ENCODE measurements at places on chromosomes 13 and 19. TPM values are rescaled to one million over a fixed set of nuclear protein-coding genes. Genes with fewer than 3 reads are reported as not detected.

Gene TEX29
- total RNA-seq = not detected

- H3K27me3 ChIP-seq = no peaks in the 10 kb centered on the region
- H3K4me1 ChIP-seq = peaks cover 12% of the 10 kb centered on the region
- H3K27ac ChIP-seq = no peak overlapping the region
- no peaks in the 10 kb centered on the region for H3K36me3 ChIP-seq
- no peak overlapping the region for H3K4me3 ChIP-seq
- DNase-seq = no peak
Observed at GRCh38 chr13:30968846-30969245, 36.4 kb downstream of the TEX26 start.

GRCh38 chr13:23898101-23898500 lies 799 bp upstream of the C1QTNF9B start:
- no peaks in the 10 kb centered on the region for H3K36me3 ChIP-seq
- H3K27me3 ChIP-seq = peaks cover 17% of the 10 kb centered on the region
- no peak for DNase-seq

- DNase-seq = peak; percentile 86
- peaks cover 18% of the 10 kb centered on the region for H3K4me1 ChIP-seq
- peak overlapping the region; percentile 77 for H3K4me3 ChIP-seq
Observed at GRCh38 chr19:39411081-39411831, 1.2 kb upstream of the PLEKHG2 start.

GRCh38 chr19:41541990-41542584 lies 33.9 kb upstream of the CEACAM21 start:
- H3K27me3 ChIP-seq = no peaks in the 10 kb centered on the region
- no peaks in the 10 kb centered on the region for H3K4me1 ChIP-seq
- no peak overlapping the region for H3K27ac ChIP-seq
- H3K4me3 ChIP-seq = no peak overlapping the region

DNA sequence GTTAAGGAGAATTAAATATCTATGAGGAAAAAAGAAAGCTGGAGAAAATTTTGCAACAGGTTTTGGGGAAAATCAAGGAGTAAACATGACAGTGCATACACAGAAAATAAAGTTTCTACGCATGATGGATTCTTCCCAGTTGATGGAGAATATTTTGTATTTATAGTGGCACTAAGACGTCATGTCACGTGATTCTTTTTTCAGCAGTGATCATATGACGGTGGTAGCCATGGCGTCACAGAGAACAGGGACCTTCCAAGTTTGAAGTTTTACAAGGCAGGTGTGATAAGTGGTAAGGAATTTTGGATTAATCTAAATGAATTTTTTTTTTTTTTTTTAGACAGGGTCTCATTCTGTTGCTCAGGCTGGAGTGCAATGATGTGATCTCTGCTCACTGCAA lies 8.5 kb downstream of the MBD3L1 start:
- H3K4me3 ChIP-seq = no peak overlapping the region
- H3K4me1 ChIP-seq = no peaks in the 10 kb centered on the region
- H3K27me3 ChIP-seq = no peaks in the 10 kb centered on the region

- no peak overlapping the region for H3K4me3 ChIP-seq
- no peak overlapping the region for H3K27ac ChIP-seq
- H3K27me3 ChIP-seq = no peaks in the 10 kb centered on the region
- no peaks in the 10 kb centered on the region for H3K36me3 ChIP-seq
Observed at GRCh38 chr13:73781384-73781783, 352.8 kb downstream of the KLF12 start.
